Stimulated activated CD8-positive, alpha-beta memory T cell treated with anti-CD3 and anti-CD28 coated beads, Interleukin-4, amount 100 ng/mL, for 4 hours (primary cell): ENCODE measurements at places on chromosomes 6 and 20.

DNA sequence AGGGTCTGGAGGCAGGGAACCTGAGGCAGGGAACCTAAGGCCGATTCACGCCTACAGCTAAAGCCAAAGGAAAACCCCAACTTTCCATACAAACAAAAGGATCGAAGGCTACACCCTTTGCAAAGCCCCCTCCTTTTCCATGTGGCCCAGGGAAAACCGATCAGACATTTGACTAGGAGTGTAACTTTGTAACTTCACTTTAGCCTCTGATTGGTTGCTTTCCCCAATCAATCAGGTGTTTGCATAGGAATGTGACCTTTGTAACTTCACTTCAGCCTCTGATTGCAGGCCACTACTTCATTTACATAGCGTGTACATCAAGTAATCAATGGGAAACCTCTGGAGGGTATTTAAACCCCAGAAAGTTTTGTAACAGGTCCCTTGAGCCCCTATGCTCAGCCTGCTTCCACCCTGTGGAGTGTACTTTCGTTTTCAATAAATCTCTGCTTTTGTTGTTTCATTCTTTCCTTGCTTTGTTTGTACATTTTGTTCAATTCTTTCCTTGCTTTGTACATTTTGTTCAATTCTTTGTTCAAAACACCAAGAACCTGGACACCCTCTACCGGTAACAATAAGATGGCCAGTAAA, 43.3 kb downstream of the CHD6 start:
- DNase-seq, result no peak

- DNase-seq, result no peak
Measured at GRCh38 chr20:61976644-61977418, 88.8 kb downstream of the TAF4 start.

GRCh38 chr6:153621491-153621890, 417.5 kb upstream of the OPRM1 start:
- DNase-seq, result no peak

DNA sequence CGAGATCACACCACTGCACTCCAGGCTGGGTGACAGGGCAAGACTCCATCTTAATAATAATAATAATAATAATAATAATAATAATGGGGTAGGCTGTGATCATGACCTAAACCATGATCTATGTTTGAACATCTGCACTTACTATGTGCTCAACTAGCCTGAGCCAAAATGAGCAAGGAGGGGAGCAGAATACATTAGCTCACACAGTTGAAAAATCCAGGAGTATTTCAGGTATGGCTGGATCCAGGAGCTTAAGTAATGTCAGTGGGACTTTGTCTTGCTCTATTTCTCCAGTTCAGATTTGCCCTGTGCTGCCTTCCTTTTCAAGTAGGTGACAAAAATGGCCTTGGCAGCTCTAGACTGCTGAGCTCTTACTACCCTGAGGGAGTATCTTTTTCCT, 32.7 kb upstream of the SLC9A8 start:
- DNase-seq, result no peak

DNA sequence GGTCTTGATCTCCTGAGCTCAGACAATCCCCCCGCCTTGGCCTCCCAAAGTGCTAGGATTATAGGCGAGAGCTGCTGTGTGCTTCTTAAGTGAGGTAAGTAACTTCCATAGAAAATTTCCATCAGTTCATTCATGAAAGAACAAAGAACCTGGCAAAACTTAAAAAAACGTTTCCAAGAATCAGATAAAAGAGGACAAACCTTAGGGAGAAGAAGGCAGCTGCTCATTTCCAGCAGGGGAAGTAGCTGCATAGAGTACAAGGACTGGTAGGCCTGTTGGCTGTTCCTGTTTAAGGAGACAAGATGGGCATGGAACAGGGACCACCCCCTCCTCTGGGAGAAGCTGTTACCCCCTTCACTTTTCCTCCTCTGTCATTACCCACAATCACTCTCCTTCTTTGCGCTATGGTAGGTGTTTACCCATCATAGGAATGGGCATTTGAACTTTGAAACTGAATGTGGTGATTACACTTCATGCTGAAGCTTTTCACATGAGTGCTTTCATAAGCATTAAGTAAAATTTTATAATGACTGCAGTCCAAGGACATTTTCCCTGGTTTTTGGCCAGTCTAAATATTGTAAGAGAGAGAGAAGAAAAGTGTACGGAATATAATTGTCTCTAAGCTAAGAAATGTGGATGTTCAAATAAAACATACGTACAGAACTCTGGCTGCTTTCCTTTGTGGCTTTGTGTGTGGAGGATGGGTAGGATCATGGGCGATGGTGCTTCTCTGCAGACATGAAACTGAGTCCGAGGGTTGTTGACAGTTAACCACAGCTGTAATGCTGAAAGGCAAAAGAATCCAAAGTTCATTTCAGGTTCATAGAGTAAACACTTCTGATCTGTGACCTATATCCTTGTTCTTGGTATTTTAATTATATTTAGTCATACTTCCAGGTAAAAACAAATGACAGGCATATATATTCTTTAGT, 56.4 kb downstream of the CCN2 start:
- DNase-seq, result no peak

DNA sequence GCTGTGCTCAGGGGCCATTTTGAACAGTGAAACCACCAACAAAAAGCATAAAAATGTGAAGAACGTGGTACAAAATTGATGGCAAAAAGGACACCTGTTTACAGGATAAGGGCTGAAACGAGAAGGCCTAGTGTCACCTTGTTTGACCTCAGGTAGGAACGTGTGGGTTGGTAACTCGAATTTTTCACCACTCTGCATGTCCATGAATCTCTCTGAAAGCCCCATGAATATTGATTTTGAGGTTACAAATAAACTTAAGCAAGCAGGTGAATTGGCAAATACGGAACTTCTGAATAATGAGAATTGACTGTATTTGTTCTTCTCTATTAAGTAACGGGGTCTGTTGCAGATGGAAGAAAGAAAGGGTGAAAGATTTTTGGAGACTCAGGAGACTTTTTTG, 59.6 kb upstream of the EDN1 start:
- DNase-seq, result no peak

- DNase-seq, result no peak
Measured at GRCh38 chr20:10513061-10513460, 78.0 kb downstream of the SLX4IP start.

DNA sequence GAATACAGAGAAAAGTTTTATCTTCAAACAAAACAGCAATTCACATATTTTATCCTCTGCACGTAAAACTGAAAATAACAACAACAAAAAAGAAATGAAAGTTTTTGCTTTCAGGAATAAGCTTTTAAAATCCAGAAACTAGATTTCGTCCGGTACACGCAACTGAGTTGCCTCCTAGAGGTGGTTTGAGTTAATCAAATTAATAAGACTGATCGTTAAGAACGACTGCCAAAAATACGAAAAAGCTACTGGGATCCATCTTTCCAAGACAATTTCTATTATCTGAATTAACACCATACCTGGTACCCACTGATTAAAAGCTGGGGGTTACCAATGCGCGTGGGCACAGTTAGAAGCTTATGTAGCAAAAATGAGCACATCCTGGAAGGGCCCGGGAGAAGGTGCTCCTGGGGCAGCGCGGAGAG, 669 bp downstream of the PDCD2 start:
- no peak for DNase-seq

GRCh38 chr6:31723245-31723979, at the start of gene MPIG6B:
Gene MPIG6B, plus strand, starts transcription at chr6:31723373. Its CDS starts 11 bp downstream, at chr6:31723384.
- no peak for DNase-seq

- no peak for DNase-seq
Measured at GRCh38 chr6:52503851-52504781, 72.7 kb downstream of the TRAM2 start.

- no peak for DNase-seq
Measured at GRCh38 chr6:165047952-165048351, 261.5 kb downstream of the C6orf118 start.

- no peak for DNase-seq
Measured at GRCh38 chr20:44066645-44067606, 120.1 kb downstream of the JPH2 start.

DNA sequence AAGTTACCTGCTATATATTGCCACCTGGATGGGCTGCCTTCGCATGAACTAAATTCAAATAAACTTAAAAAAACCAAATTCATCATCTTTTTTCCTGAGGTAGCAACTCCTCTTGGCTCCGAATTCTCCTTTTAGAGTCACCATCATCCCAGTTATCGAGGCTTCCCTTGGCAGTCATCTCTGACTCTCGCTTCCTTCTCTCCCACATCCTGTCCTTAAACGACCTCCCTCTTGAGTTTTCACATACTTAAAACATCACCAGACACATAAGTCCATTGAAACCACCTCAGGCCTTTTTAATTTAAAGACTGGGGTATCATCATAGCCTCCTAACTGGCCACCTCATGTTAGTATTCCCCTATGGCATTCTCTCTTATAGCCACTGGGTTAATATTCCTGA, 296.1 kb upstream of the FLRT3 start:
- DNase-seq, result no peak
